T47D (cell line): ENCODE measurements at places on chromosomes 1 and 21.

GRCh38 chr1:164310166-164310565, 248.8 kb upstream of the PBX1 start:
- no peak for DNase-seq

DNA sequence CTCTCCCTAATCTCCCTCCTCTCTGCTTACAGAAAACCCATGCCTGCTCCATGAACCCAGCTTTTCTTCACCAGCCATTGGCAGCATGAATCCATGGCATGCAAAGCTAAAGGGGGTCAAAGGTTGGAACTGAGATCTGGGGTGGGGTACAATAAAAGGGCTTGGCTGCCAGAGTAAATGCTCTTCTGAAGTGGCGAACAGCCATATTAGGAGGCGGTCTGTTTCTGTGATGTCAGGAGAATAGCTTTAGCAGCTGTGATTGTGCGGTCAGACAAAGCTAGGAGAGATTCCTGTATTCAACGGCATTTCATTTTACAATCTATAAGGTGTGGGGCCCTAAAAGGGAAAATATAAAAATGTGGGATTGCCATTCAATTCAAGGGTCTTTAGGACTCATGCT, 71.7 kb upstream of the TMPRSS2 start:
- no peak for DNase-seq

DNA sequence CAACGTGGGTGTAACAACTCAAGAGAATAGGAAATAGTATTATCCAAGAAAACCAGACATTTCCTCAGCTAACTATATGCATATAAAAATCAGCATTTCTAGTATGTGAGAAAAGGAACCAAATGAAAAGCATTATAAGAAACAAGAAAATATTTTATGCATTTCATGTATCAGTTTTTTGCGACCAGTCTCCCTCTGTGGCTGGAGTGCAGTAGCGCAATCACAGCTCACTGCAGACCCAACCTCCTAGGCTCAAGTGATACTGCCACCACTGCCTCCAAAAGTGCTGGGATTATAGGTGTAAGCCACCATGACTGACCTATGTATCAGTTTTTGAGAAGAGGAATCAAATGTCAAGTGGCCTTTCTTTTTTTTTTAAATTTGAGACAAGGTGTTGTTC, 31.0 kb downstream of the SLC16A1 start:
- no peak for DNase-seq

DNA sequence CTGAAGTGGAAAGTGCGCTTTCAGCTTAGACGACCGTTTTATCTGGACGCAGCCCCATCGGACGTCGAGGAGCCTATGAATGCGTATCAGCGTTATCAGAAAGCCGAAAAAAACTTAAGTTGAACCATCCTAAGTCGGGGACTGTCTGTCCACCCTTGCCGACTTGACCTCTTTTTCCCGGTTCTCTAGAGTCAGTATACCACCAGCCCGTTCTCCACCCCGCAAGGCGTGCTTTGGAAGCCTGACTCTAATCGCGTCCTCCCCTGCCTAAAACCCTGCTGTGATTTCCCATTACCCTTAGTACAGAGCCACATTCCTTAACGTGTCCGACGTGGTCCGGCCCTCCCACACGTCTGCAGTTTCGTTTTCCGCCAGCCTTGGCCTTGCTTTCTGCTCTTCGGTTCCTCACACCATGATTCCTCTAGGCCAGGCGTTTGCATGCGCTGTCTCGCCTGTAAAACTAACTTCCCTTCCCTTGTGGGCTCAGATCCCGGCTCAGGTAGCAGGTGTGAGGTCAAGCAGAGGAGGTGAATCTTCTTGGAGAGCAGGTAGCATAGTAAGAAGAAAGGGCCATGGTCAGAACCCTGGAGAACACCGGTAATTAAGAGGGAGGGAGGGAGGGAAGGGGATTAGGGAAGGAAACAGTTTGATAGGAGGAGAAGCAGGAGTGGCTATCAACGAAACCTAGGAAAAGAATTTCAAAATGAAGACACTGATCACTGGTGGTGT, 865 bp downstream of the ADPRS start:
- DNase-seq, result no peak

- no peak for DNase-seq
These were observed 5.4 kb downstream of the OLFML3 start for GRCh38 chr1:113984710-113985109.

DNA sequence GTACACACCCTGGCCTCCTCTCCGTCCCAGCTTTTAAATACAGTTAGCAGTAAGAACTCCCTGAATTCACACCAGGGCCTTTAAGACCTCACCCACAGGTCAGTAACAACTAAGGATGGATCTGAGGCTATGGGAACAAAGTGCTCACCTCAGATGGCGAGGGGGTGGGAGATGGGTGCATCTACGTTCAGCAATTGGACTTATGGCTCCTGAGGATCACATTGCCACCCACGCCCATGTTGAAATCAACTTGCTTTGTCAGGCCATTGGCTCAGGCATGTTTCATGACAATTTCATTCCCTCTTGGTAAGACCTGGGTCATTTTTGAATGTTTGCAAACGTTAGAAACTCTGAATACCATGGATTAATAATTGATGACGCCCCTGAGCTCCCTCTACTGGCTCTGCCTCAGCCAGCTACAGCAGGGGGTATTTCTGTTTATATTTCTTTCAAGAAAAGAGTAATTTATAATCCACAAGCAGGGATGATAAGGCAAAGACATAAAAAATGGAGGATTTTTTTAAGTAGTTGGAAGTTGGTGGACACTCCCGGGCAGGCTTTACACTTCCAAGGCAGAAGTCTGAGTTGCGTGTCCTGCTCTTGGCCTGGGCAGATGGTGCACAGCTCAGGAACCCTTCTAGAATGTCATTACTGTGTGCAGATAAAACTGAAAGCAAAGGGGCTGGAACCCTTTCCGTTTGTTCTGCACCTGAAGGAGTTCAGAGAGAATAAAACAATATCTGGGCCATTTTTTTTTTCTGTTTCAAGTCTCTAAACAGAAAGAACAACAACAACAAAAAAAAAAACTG, 13.7 kb upstream of the LBR start:
- DNase-seq, result no peak

GRCh38 chr1:96865731-96866685, 144.4 kb downstream of the PTBP2 start:
- peak; percentile 31 for DNase-seq

DNA sequence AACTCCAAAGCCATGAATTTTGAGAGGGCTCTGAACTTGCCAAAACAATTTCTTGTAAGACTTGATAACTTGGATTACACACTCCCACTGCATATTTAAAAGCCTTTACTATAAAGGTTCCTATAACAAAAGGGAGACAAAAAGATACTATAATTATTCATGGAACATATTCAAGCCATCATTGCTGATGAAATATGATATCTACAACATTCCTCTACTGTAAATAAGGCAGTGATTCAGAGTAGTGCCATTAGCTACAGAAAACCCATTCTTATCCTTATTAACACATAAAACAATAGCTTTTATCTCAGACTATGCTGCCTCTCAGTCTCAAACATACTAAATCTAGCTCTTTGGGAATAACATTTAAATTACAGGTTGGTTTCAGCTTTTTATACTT, 675.5 kb upstream of the CXADR start:
- no peak for DNase-seq

DNA sequence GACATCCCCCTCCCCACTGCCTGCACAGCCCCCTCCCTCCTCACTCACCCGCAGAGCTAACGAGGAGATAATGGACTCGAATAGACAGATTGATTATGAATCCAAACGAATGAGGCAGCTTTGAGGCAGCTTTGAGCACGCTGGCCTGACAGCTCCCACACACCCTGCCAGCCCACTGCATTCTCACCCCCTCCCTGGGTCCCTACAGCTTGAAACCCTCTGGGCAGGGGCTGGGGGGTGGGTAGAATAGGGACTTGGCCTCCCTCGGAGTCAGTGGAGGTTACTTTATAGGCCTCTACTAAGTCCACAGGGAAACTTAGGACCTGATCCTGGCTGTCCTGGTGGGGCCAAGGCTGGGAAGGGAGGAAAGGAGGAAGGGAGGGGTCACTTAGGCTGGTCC, 1.9 kb downstream of the NTRK1 start:
- DNase-seq, result no peak

DNA sequence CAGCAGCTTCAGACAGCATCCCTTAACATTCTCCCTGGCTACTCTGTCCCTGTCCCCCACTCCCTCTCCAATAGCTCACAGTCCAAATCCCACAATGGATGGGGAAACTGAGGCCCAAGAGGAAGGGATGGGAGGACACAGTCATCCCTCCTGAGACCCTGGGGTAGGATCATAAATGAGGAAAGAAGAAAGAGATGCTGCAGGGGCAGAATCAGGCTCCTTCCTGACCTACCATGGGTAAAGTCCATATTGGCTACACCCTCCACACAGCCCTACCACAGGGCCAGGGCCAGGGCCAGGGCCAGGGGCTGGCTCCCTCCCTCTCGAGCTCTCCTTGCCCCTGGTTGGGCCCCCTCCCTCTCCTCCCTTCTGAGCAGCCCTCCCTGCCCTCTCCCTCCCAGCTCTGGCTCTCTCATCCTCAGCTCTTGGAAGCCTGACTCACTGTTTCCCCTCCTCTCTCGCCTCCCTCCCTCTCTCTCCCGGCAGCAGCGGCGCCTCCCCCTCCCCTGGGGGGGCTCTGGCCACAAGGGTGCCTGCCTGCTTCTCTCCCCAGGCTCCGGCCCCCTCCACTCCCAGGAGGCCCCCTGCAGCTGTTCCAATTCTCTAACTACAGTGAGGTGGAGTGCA, 4.9 kb downstream of the AHDC1 start:
- no peak for DNase-seq

- no peak for DNase-seq
These were observed 144.0 kb upstream of the CHRM3 start for GRCh38 chr1:239242404-239242803.

GRCh38 chr1:172469717-172470116, 25.8 kb upstream of the PIGC start:
- DNase-seq, result no peak

DNA sequence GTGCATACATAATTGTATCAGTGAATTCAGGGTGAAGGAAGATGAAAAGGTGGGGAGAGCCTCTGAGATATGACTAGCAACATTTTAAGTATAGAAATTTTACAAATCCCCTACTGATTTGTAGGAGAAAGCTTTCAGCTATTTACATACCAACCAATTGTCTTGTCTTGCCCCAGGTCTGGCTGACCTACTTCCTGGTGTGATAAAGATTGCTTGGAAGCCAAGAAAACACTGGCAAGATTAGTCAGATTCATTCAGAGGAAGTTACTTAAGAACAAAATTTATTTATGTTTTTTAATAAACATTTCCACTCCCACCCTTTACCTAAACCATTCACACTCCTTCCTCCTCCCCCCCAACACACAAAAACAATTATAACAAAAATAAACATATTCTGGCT, 17.5 kb downstream of the PTGS2 start:
- peak; percentile 34 for DNase-seq

- DNase-seq, result no peak
These were observed 561 bp downstream of the KIF2C start for GRCh38 chr1:44740179-44740617.

- DNase-seq, result no peak
These were observed 13.4 kb downstream of the ZCCHC17 start for GRCh38 chr1:31310198-31310597.

DNA sequence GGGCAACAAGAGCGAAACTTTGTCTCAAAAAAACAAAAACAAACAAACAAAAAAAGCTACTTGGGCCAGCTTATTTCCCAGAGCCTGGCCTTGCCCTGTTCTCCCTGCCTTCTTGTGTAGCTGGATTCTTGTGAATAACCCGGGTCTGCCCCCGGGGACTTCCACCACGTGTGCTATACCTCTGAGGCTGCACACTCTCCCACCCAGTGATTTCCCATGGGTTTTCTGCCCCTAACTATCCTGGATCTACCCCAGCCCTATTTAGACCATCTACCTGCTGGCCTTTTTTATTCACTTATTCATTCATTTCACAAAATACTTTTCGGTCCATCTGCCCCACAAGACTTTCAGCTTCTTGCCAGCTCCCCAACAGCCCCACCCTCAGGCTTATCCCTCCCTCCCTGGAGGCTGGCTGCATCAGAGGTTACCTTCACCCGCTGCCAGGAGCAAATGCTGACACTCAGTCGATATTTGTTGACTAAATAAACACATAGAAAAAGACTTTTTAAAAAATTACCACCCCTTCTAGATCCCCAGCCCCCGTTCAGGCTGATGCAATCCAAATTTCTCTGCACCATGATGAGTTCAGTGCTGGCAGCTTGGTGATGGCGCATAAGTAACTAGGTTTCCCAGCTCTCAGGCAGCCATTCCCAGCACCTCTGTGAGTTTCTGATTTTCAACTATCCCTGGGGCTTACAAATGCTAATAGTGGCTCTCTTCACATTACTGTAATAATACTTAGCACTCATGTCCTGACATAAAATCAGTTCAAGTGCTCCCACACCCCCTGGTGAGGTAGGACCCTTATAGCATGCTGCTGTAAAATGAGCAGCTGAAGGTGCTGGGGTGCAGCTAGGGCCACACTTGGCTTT, 30.7 kb upstream of the TARBP1 start:
- DNase-seq, result no peak

DNA sequence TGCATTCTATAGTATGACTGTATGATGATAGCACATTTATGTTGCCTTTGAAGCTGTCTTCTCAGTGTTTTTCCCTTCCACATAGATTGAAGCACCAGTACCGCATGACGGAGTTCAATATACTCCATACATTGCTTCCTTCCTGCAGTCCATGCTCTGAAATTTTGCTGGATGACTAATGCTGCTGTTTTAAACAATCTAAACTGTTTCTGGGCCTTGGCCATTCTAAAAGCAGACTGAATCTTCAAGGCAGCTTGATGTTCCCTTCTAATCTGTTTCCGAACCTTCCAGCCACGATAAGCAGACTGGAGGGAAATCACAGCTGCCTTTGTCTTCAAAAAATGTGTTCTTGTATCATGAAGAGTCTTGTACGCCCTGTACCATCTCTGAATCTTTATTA, 36.2 kb upstream of the F13B start:
- DNase-seq, result no peak

DNA sequence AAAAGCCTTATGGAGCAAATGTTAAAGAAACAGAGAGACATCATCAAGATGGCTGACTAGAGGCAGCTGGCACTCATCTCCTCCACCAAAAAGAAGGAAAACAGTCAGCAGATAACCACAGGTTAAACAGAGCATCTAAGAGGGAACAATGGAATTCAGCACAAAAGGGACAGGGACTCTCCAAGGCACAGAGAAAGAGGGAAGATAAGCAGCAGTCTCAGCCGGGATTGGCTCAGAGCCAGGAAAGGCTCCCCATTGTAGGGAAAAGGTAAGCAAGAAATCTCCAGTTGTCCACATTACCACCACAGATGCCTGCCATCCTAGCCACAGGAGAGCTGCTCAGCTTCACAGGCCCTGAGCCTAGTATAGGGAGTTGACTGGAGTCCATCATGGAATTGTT, 605.5 kb downstream of the SMYD3 start:
- no peak for DNase-seq

DNA sequence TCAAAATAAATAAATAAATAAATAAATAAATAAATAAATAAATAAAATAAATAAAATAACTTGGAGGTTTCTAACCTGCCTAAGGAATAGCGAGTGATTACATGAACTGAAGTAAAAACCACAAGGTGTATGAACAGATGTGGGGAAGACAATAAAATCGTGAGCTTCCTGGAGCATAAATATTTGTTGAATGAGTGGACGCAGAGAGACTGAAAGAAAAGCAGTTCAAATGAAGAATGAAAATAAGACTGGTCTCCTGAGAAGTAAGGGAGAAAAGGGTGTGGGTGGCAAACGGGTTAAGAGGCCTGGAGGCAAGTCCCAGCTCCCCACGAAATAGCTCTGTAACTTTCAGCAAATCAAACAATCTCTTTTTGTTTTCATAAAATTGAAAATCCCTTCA, 33.6 kb downstream of the CHML start:
- DNase-seq, result no peak

GRCh38 chr1:3004285-3005205, 16.7 kb upstream of the ACTRT2 start:
- no peak for DNase-seq
